ENCODE measurements at places on chromosomes 2 and 18.

DNA sequence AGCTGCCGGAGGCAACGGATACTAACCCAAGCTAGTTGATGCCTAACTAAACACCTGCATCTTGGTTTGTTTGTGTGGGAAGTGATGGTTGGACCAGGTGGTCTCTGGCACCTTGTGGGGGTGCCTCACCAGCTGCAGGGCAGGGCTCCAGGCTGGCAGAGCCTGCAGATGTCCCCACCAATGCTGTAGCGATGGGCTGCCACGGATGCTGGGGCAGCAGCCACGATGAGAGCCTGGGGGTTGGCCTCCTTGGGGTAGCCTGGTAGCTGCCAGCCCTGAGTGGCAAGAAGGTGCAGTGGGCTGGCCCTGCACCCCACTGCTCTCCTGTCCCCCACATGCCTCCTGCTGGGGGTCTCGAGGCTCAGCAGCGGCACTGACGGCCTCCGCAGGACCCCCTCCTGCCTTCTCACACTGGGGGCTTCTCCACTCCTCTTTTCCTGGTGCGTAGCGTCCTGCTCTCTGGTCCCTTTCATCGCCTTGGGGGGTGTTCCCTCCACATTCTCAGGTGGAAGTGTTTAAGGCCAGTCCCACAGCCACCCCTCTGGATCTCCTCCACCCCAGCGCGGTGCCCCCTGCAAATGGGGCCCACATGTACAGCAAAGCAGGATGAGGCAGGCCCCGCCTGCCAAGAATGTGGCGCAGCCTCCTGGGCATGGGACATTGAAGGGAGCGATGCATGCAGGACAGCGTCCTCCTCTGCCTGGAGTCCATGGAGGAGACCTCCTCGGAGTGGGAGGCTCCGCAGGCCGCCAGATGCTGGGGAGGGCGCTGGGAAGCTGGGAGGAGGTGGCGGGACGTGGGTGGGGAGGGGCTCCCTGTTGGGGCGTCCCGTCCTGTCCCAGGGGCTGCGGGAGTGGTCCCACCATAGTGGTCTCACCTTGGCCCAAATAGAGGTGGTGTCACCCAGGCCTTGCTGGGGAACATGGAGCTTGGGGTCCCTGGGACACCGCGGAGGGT is 173.1 kb downstream of the ASB1 start:
- DNase-seq = no peak

DNA sequence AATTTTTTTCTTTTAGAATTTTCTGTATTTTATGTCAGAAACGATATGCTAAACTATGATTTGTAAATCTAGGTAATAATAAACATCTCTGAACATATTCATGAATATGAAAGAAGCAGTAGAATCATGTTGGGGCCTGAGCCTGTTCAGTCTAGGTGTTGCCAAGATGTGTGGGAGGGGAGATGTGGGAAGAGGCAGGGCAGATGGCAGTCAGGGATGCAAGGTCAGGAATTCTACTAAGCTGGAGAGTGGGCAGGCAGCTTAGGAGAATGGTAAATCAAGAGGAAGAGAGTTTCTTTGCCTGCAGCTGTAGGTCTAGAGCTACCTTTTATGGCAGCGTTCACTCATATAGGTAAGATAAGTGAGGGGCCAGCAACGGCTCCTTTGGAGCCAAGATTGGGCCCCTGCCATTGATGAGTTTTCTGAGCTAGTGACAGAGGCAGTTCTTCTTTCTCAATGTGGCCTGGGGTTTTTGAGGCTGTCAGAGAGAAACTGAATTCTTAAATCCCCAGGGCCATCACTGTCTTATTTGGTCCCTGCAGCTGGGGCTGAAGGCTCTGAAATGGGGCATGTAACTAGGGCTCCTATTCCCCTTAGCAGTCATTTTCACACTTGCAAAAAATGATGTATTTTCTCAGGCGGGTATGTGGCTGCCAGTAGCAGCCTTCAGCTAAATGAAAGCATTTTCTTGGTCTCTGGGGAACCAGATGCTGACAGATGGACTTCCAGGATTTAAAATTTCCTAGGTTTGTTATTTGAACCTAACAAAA is 232.8 kb downstream of the PIK3C3 start:
- peak; percentile 30 for DNase-seq

- DNase-seq = peak; percentile 26
Measured at GRCh38 chr2:47888581-47889280, 17.6 kb downstream of the FBXO11 start.

- no peak for DNase-seq
Measured at GRCh38 chr2:64422466-64422865, 31.5 kb upstream of the LGALSL start.

GRCh38 chr2:7010391-7011054 is 93.3 kb downstream of the RNF144A start:
- DNase-seq = peak; percentile 93

DNA sequence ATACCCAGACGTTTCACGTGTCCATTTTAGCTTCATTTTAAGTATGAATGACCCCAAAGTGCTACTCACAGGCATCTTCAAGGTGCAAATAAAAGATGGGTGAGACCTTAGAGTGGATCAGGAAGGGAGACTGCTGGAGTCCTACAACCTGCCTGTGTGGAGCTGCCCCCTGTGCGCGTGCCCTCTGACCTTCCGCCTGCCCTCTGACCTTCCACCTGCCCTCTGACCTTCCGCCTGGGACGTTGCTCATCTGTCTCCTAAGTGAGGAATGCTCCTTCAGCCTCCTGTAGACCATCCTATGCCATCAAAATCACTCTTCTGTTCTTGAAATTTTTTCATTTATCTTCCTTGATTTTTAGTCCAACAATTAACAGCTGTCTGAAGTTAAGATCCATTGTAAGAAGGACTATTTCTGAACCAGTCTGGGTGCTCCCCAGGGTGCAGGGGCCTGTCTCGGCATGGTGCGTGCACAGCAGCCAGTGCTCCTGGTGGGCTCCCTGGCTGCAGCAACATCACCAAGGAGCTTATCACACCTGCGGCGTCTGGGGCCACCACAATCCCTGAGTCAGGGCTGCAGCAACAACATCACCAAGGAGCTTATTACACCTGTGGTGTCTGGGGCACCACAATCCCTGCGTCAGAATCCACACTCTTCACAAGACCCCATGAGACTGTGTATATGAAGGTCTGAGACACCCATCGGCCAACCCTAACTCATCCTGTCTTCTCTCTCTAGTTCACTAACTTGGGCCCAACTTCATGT is 86.0 kb downstream of the TPO start:
- DNase-seq = no peak

DNA sequence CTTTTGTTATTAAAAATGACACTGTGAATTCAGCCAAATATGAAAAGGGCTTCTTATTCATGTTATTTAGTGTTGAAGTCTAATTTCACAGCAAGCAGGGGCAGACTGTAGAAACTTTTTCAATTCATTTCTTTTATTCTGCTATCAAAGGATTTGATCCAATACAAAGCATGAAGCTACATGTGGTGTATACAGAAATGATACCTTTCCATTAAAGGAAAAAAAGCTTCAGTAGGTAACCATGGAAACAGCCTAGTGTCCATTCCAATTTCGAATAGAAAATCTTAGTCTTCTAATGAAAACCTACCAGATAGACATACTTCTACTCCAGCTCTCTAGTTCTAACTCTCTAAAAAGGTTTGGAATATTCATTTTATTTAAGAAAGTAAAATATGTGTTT is 276.2 kb upstream of the KCNJ3 start:
- no peak for DNase-seq

- peak; percentile 57 for DNase-seq
Measured at GRCh38 chr2:137838255-137839092, 125.8 kb upstream of the HNMT start.

GRCh38 chr2:123732563-123732962 is 292.5 kb upstream of the CNTNAP5 start:
- DNase-seq = no peak

- peak; percentile 92 for DNase-seq
Measured at GRCh38 chr2:207163053-207163755, 2.5 kb downstream of the KLF7 start.

Data from AG10803 (cell line).